Panc1 (cell line): ENCODE measurements at places on chromosomes 3 and 15.

GRCh38 chr3:144010371-144010770 is 38.7 kb downstream of the DIPK2A start:
- DNase-seq = no peak

GRCh38 chr15:92523176-92523575 is 129.5 kb downstream of the ST8SIA2 start:
- DNase-seq = no peak

GRCh38 chr15:99486371-99487336 is 79.1 kb upstream of the MEF2A start:
- DNase-seq = no peak

- no peak for DNase-seq
These were observed 277.2 kb downstream of the SHQ1 start for GRCh38 chr3:72571052-72571451.

DNA sequence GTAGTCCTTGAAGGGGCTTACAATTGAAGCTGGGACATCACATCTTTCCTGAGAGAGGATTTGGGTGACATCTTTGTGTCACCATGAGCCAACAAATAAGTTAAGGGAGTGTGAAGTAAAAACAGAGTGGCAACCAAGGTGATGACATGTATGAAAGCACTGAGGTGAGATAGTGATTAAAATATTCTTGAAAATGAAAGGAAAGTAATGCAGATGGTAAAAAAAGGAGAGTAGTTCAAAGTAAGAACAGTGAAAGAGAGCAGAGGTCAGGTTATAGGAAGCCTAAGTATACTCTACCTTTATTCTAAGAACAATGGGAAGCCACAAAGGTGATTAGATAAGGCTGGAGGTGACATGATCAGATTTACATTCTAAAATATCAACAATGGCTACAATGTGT is 486.1 kb downstream of the DIPK2A start:
- DNase-seq = no peak

DNA sequence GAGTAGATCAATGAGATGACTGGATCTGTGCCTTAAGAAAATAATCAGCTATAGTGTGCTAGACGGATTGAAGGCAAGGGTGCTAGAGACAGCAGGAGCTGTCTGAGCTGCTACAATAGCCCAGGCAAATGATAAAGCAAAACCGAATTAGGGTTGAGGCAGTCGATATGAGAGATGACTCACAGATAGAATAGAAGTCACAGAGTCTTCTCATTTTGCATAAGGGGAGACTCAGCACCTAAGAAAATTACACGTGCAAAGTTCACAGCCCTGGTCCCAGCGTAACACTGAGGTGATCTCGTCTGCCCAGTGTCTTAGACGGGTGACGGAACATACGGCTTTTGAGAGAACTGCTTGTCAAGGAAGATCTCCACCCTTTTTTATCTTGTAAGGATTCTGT is 11.6 kb downstream of the LPP start:
- DNase-seq = no peak

- no peak for DNase-seq
These were observed 130.2 kb upstream of the UMPS start for GRCh38 chr3:124599779-124600693.

GRCh38 chr3:124784686-124785382 is 54.6 kb downstream of the UMPS start:
- DNase-seq = no peak

DNA sequence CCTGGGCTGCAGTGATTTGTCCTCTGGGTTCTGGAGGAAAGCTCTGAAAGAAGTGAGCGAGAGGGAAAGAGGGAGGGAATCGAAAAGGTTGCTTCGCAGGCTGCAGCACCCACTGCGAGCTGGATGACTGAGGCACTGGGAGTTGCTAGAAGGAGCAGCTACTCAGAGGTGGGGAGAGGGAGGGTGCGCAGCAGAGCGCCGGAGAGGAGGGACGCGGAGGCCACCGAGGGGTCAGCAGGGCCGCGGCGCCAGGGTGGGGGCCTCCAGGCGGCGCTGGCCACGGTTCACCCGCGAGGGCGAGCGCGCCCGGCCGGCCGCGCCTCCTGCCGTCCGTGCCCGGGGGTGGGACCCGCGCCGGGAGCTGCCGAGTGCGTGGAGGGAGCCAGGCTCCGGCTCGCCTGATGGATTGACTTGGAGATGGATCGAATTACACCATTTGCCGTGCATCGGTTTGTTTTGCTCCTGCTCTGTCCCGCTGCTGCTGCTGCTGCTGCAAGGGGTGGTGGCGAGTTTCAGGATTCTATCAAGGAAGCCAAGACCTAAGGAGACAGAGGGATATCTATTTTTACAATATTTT is at the start of gene SEMA6D:
TSS of gene SEMA6D (plus strand) at position 470 of the 577 bp plus-strand sequence. CDS start 42,294 bp downstream, outside the sequence.
- DNase-seq = no peak

DNA sequence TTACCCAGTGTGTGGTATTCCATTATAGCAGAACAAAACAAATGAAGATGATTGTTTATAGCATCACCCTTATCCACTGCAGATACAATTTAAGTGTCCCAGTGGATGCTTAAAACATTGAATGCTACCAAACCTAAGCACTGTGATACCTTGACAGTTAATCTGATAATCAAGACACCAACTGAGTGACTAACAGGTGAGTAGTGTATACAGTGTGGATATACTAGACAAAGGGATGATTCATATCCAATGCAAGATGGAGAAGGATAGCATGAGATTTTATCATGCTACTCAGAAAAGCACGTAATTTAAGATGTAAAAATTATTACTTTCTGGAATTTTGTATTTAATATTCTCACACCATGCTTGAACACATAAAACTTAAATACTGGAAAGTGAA is 1449.0 kb downstream of the OTOL1 start:
- no peak for DNase-seq

GRCh38 chr15:82303956-82304777 is 41.5 kb downstream of the SAXO2 start:
- DNase-seq = no peak

- DNase-seq = no peak
These were observed 129.4 kb downstream of the LRRK1 start for GRCh38 chr15:101048581-101049030.

DNA sequence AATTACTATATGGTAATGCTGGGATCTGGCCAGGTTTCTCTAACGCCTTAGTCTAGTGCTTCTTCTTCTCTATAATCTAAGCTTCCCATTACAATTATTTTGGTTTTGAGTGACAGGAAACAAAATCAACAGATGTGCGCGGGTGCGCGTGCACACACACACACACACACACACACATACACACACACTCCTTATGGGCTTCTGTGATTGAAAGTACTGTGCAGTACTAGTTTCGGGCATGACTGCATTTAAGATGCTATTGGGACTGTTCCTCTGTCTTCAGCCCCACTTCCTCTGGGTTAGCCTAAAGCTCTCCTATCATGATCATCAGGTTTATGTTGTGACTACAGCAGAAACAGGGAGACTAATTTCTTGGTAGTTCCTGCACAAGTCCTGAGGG is 32.2 kb downstream of the EPHB1 start:
- no peak for DNase-seq

DNA sequence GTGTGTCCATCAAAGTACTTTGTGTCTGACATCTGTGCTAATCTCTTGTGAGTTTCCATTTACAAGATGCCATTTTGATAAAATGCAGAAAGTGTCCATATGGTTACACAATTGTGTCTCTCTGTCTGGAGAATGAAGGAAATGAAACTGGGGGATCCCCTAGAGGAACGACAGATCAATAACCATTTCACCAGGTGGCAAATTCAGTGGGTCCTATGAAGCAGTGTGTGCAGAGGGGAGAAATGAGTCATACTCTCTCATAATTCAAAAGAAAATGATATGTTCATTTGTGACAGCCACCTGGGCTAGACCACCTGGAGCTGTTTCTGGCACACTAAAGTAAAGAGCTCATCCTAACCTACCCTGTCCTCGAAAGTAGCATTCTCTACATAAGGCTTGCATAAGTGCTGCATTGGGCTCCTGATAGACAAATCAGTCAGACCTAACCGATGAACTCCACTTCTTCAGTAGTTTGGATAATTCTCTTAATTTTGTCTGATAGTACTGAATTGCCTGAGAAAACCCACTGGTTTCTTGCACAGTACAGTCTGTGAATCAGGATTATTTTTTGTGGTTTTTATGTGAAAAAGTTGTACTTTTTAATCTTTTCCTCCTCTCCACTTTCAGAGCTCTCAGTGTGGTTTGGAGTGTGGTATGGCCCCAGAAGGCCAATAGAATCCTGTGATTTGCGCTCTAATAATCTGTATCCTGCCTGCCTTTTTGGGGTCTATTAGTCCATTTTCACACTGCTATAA is 10.3 kb upstream of the CD47 start:
- DNase-seq = no peak

GRCh38 chr3:47260605-47261004 is 22.0 kb downstream of the KIF9 start:
- no peak for DNase-seq

- no peak for DNase-seq
These were observed 36.8 kb downstream of the EHD4 start for GRCh38 chr15:41935566-41936020.

DNA sequence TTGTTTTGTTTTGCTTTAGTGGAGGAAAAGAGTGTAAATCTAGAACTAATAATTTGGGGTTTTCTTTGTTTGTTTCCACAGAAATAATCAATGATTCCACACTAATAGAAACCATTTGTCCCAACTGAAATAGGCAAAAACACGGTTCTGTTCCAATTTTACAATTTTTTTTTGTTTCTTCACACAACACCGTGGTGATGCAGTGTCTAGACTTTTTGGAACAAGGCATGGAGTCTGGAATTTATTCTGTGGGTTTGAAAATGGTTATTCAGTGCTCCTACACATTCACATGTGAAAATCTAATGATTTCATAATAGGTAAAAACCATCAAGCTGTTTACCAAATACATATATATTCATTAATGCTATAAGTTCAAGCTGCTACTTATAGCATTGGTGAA is 629.0 kb upstream of the TGFBR2 start:
- DNase-seq = no peak

DNA sequence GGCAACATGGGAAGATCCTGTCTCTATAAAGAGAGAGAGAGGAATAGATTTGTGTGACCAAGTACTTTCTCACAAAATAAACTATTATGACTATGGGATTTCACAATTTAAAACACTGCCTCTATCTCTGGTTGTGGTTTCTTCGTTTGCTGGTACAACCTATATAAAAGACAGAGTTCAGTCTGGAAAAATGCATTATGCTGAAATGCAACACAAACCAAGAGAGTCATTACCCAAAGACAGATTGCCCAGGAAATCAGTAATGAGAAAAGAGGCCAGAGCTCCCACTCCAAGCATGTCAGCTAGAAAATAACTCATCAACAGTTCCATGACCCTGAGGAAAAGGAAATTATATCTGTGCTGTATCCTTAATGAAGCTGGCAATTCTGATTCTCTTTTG is 23.2 kb downstream of the GPR176 start:
- DNase-seq = no peak

GRCh38 chr3:69558912-69559311 is 173.0 kb upstream of the FRMD4B start:
- no peak for DNase-seq

- DNase-seq = no peak
These were observed 23.6 kb downstream of the GOLM2 start for GRCh38 chr15:44312108-44312507.

GRCh38 chr3:111979434-111980038 is 710 bp downstream of the ABHD10 start:
- DNase-seq = no peak

DNA sequence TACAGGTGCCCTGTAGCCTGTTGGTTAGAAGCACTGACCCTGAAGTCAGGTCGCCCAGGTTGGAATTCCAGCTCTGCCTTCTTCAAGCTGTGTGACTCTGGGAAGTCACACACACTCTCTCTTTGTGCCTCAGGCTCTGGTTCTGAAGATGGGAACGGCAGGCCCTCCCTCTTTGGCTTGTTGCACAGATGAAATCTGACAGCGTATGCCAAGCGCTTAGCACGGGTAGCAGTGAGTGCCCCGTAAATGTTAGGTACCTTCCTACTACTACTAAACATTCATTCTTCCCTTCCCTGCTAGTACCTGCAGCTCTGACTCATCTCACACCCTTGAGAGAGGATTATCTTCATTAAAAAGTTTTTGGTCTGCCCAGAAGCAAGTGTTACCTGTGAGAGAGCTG is 139.0 kb downstream of the PGPEP1L start:
- no peak for DNase-seq

- no peak for DNase-seq
These were observed 16.1 kb downstream of the FGF7 start for GRCh38 chr15:49438962-49439631.

GRCh38 chr3:27669591-27669990 is 52.5 kb downstream of the EOMES start:
- DNase-seq = no peak

DNA sequence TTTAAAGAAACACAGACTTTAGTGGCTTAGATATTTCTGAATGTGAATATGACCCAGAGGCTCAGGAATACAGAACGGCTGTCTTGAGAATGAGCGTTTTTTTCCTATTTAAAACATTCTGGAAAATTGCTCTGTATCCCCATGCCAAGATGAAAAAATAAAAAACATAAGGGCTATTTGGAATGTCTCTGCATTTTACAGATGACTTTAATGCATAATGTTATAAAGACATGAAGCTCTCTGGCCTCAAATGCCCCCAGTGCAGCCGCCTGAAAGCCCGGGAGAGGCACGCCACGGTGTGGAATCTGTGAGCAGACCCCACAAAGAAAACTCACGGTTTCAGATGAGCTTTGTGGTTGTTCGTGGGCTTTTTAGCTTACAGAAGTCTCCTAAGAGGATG is 322.5 kb upstream of the ICE2 start:
- no peak for DNase-seq

DNA sequence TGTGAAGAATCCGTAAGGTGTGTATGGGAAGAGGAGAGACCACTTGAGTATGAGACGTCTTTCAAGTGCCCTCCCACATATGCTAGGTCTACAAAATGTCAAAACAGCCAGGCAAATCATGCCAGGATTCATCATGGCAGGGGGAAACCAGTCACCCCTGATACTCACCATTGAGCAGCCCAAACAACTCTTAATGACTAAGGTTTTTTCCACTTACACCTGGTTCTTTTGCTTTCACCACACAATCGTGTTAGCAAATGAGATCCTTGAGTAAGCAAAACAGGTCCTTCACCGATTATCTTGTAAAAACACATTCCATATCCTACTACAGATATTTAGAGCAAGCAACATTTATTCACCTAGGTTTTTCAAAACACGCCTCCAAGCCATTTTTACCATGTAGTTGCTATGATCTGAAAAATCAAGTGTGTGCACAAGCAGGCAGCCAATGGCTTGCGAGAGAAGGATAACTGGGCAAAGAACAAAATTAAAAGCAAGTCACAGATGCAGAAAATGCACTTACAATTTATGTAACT is 177.5 kb upstream of the LPP start:
- no peak for DNase-seq

DNA sequence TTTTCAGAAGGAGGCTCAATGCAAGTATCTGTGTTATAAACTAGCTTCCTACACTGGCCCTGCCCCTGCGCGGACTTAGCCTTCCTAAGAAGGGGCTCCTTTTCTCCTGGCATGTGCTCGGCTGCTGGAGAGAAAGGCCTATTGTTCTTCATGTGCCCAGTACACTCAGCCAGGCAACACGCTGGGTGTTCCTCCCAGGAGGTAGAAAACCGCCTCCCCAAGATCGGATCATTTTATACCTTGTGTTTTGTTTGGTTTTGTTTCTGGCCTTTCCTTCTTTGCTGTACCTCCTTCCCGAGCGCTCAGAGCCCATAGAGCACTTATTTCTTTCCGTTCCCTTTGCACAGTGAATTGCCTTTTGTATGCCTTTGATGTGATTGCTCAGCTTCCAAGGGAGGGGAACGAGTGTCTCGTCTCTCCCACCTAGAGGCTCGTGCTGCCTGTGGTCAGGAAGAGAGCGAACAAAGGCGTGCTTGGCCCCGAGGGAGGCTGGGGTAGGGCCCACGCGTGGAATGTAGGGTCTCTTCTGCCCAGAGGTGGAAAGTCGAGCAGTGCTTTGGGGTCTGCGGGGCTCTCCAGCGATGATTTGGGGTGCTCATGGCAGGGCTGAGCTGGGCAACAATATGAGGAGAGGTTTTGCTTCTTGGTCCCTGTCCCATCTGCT is 30.0 kb downstream of the CCNL1 start:
- no peak for DNase-seq
